ENCODE measurements at places on chromosomes 7 and 10.

DNA sequence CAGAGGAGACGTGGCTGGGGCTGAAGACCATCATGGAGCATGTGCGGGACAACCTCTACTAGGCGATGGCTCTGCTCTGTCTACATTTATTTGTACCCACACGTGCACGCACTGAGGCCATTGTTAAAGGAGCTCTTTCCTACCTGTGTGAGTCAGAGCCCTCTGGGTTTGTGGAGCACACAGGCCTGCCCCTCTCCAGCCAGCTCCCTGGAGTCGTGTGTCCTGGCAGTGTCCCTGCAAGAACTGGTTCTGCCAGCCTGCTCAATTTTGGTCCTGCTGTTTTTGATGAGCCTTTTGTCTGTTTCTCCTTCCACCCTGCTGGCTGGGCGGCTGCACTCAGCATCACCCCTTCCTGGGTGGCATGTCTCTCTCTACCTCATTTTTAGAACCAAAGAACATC is 22.0 kb upstream of the CPA5 start:
- no peak for DNase-seq

GRCh38 chr7:92425311-92425947 is 21.9 kb upstream of the GATAD1 start:
- no peak for DNase-seq

DNA sequence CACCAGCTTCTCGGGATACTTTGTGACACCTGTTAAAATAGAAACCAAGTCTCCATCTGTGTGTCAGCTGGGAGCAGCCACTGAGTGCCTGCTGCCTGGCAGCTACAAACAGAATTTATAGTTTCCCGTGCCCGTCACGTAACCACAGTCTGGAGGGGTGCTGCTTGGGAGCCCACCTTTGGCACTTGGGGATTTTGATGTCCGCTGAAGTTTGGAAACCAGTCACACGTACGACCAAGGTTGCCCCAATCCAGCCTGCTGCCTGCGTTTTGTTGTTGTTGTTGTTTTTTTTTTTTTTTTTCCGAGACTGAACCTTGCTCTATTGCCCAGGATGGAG is 1.6 kb downstream of the TRRAP start:
- DNase-seq, result no peak

- DNase-seq, result no peak
Observed at GRCh38 chr10:60644436-60645130, 133.7 kb upstream of the CDK1 start.

GRCh38 chr7:35749556-35749955 is 51.3 kb upstream of the SEPTIN7 start:
- no peak for DNase-seq

DNA sequence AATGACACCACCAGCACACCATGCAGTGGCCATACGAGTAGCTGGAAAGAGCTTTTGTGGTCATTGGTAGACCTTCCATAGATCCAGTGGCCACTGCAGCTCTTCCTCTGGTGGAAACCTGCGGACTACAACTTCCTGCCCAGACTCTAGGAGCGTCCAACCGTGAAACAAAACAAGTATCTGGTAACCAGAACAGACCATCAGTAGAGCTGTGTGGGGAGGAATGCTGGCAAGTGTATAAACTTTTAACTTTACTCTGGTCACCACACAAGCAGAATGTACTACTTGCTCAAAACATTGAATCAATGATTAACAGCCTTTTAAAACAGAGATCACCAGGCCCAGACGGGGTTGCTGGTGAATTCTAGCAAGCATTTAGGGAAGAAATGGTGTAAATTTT is 154.7 kb upstream of the DGKB start:
- no peak for DNase-seq

DNA sequence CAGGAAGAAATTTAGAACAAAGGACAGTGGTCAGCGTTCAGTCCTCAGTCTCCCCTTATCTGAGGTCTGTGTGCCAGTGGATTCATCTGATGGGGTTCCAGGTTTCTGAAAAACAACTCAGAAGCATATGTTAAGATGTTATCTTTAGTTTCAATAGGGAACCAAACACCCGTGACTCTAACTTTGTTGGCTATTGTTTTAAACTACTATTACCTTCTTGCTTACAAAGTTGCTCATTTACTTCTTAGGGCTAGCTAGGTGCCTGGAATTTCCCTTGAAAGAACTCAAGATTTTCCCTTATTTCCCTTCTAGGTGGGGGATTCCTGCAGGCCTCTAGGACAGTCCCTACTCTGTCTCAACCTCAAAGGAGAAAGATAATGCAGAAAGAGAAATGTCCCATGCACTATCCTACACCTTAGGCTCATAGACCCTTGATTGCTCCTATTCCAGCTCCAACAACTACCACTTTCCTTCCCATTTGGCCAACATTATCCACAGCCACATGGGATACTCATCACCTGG is 192.5 kb upstream of the LYZL1 start:
- DNase-seq, result no peak

DNA sequence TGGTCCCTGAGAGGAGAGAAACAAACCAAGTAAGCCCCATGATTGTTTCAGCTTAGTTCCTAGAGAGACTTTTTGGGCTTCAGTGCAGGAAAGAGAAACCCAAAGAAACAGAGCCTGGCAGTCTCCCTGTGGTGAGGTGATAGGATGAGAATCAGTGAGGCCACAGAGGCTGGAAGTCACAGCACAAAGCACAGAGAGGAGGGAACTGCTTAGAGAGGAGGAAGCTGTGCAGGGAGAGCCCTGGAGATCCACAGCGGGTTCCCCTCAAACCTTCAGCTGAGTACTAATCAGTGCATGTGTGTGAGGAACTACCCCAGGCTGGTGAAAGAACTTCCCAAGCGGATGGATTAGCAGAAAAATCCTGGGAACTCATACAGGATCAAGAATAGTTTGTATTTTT is 27.4 kb upstream of the HECW1 start:
- no peak for DNase-seq

- no peak for DNase-seq
Observed at GRCh38 chr10:7258948-7259523, 151.8 kb downstream of the SFMBT2 start.

DNA sequence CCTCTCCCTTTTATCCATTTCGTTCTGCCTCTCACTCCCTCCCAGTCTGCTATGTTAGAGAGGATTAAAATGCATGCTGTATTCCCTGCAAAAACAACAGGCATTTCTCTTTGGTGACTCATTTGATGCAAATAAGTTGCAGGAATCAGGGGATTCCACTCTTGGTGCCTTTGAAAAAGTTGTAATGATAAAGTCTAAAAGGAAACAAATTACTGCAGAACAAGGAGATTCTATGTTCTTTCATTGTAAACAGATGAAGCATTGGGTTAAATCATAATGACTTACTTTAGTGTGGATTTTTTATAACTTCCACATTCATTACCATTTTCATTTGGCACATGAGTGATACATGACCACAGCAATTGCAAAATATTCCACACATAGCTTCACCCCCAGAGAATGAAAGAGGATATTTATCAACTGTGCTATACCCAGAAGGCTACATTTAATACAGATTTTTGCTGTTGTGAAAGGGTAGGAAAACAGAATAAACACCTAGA is 33.4 kb upstream of the ABLIM1 start:
- DNase-seq, result no peak
